ENCODE measurements at places on chromosomes 13 and 19. TPM values are rescaled to one million over a fixed set of nuclear protein-coding genes. Genes with fewer than 3 reads are reported as not detected.

DNA sequence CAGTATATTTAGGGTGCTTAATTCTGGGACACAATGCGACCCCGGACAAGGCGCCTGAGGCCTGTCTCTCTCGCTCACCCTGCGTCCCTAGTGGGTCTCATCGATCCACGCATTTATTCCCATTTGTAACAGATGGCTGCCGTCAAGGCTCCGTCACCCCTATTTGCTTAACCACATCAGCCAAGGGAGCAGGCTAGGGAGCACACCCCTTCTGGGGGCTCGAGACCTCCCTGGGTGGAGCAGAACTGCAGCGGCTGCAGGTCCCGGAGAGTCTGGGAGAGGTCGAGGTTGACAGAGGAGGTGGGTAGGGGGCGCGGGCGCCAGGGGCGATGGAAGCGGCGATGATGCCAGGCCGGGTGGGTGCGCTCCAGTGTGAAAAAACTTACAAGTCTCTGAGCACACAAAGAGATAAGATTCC lies 507 bp downstream of the ALG5 start:
- no peaks in the 10 kb centered on the region for H3K27me3 ChIP-seq
- H3K27ac ChIP-seq, result peak overlapping the region; percentile 89
- H3K4me1 ChIP-seq, result peaks cover 14% of the 10 kb centered on the region

DNA sequence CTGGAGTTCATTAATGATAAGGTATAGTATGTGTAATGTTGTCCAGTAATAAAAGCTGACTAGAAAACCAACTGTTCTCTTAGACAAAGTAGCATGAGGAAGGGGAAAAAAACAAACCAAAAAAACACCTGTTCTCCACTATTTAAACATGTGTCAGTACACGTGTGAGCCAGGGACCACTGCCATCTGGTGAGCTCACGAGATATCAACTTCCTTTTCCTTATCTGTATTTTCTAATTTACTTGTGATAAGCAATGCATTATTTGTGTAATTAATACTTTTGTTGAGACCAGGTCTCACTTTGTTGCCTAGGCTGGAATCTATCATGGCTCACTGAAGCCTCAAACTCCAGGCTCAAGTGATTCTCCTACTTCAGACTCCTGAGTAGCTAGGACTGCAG lies 4.3 kb upstream of the SIX5 start:
- no peaks in the 10 kb centered on the region for H3K27me3 ChIP-seq
- no peak for DNase-seq
- no peak overlapping the region for H3K4me3 ChIP-seq

GRCh38 chr13:50318887-50319286 lies 303.6 kb downstream of the KCNRG start:
- H3K27me3 ChIP-seq, result no peaks in the 10 kb centered on the region
- H3K36me3 ChIP-seq, result no peaks in the 10 kb centered on the region
- peaks cover 18% of the 10 kb centered on the region for H3K4me1 ChIP-seq
- DNase-seq, result no peak
- peak overlapping the region; percentile 93 for H3K27ac ChIP-seq
- H3K4me3 ChIP-seq, result no peak overlapping the region

ATP8B3 gene
- total RNA-seq, result 1.4 TPM

DNA sequence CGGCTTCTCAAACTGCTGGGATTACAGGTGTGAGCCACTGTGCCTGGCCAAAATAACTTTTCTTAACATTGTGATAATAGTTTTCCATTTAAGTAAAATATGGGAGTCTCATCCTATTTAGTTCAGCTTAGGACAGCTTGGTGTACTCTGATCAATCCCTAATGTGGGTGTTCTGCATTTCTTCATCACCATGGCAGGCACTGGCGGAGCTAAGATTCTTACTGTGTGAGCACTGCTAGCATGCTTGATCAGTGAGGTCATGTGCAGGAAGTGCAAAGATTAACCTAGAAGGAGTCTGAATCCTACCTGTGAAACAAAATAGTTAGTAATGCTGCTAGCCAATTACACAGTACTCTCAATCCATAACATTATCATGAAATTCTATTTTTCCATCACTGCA lies 1684.2 kb upstream of the SLC10A2 start:
- H3K4me3 ChIP-seq, result no peak overlapping the region
- H3K27me3 ChIP-seq, result no peaks in the 10 kb centered on the region
- no peaks in the 10 kb centered on the region for H3K4me1 ChIP-seq
- peak; percentile 54 for DNase-seq

- DNase-seq, result no peak
- H3K4me1 ChIP-seq, result no peaks in the 10 kb centered on the region
- H3K4me3 ChIP-seq, result no peak overlapping the region
Measured at GRCh38 chr13:32086791-32087441, 55.3 kb downstream of the FRY start.

GRCh38 chr13:41008349-41008980 lies 10.7 kb downstream of the ELF1 start:
- H3K36me3 ChIP-seq, result no peaks in the 10 kb centered on the region
- peak overlapping the region; percentile 51 for H3K27ac ChIP-seq
- peaks cover 40% of the 10 kb centered on the region for H3K4me1 ChIP-seq
- no peaks in the 10 kb centered on the region for H3K27me3 ChIP-seq

CATSPERD gene
- total RNA-seq, result not detected

DNA sequence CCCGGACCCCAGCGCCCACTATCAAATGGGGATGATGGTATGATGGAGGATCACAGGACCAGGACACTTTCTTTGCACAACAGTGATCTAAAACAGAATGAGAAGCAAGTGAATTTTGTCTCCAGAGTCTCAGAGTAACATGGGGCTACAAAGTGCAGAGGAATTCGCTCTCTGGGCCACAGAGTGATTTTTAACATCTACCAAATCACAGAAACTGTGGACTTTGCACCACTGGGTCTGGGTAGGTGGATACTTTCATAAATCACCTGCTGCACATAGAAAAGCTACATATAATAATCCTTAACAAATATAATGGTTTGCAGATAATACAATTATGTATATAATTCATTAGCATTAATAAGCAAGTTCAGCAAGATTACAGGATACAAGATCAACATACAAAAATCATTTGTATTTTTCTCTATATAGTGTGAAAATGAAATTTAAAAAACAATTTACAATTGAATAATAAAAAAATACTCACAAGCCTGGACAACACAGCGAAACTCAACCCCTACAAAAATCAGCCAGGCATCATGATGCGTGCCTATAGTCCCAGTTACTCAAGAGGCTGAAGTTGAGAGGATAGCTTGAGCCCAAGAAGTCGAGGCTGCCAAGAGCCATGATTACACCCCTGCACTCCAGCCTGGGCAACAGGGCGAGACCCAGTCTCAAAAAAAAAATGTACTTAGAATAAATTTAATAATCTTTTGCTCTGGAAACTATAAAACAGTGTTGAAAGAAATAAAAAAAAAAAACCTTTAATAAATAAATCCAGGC lies 60.3 kb upstream of the EEF1AKMT1 start:
- H3K27ac ChIP-seq, result no peak overlapping the region
- H3K4me3 ChIP-seq, result no peak overlapping the region
- H3K36me3 ChIP-seq, result no peaks in the 10 kb centered on the region
- no peaks in the 10 kb centered on the region for H3K27me3 ChIP-seq

DNA sequence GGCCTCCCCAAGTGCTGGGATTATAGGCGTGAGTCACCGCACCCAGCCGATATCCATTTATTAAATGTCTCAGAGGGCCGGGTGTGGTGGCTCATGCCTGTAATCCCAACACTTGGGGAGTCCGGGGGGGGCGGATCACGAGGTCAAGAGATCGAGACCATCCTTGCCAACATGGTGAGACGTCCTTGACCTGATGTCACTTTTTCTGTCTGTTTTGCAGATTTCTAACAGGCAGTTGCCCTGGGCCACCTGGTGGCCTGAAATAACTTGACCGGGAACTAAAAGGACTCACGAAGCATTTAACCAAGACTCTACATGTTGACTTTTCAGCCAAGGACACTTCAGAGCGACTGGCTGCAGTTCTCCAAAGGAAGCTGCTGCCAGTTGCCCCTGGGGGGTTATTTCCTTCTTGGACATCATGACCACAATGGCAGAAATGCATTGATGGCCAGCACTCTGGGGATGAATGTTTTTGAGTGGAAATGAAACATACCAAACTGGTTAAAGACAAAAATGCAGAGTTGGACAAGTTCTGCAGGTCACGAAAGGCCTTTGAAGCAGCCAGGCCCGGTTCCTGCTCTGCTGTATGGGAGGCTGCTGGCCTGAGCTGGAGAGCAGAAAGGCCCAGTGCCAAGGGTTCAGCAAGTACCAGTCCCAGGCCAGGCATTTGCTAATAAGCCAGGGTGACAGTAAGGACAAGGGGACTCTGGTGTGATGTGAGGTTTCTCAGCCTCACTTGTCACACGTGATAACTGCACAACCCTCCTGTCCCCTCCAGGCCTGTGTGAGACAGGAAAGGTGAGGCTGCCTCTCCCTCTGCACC lies 8.3 kb downstream of the ZNF837 start:
- no peak overlapping the region for H3K4me3 ChIP-seq
- H3K36me3 ChIP-seq, result no peaks in the 10 kb centered on the region
- H3K27ac ChIP-seq, result no peak overlapping the region
- no peaks in the 10 kb centered on the region for H3K4me1 ChIP-seq
- H3K27me3 ChIP-seq, result no peaks in the 10 kb centered on the region
- DNase-seq, result no peak

SPACA4 gene
- not detected for total RNA-seq

- H3K4me3 ChIP-seq, result no peak overlapping the region
- no peaks in the 10 kb centered on the region for H3K36me3 ChIP-seq
- H3K4me1 ChIP-seq, result no peaks in the 10 kb centered on the region
- no peak for DNase-seq
Measured at GRCh38 chr13:81686877-81687276, 1346.0 kb upstream of the SPRY2 start.

- no peaks in the 10 kb centered on the region for H3K27me3 ChIP-seq
- H3K27ac ChIP-seq, result no peak overlapping the region
- no peak for DNase-seq
- H3K4me1 ChIP-seq, result no peaks in the 10 kb centered on the region
Measured at GRCh38 chr13:85974608-85975366, 175.6 kb upstream of the SLITRK6 start.

DNA sequence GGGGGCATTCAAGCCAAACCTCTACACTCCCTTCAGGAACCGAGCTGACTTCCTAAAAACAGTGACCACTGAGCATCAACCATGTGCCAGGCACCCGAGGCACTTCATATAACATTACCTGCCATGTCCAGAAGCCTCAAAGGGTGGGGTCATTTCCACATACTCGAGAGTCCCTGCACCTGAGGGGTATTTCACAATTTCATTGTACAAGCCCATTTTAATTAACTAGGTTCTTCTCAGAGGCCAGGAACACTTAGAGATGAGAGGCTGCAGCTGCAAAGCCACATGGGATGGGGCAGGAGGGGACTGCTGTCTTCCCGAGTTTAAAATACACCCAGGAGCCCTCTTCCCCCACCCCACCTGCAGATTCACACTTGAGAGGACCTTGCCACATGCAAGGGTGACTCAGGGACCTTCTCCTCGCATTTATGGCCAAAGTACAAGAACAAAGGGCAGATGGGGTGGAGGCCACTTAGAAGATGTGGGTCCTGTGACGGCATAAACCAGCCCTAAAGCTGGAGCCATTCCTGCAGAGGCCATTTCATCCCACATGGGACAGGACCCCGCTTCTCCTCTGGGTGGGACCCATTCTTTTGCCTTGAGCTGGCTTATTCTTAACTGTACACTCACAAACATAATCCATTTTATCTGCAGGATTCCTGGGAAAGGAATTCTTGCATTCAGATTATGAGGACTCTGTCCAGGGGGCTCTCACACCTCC lies 43.9 kb downstream of the RAB20 start:
- H3K36me3 ChIP-seq, result no peaks in the 10 kb centered on the region
- peak overlapping the region; percentile 76 for H3K27ac ChIP-seq
- DNase-seq, result peak; percentile 49
- peaks cover 18% of the 10 kb centered on the region for H3K4me1 ChIP-seq
- no peaks in the 10 kb centered on the region for H3K27me3 ChIP-seq
- H3K4me3 ChIP-seq, result no peak overlapping the region

DHDH gene
- 0.72 TPM for total RNA-seq

- peak overlapping the region; percentile 48 for H3K4me3 ChIP-seq
- DNase-seq, result peak; percentile 81
- no peak overlapping the region for H3K27ac ChIP-seq
Measured at GRCh38 chr19:11673608-11674041, 65.1 kb downstream of the ZNF823 start.

GRCh38 chr19:1992759-1993260 lies 22.7 kb downstream of the BTBD2 start:
- no peaks in the 10 kb centered on the region for H3K27me3 ChIP-seq
- H3K4me3 ChIP-seq, result no peak overlapping the region
- H3K4me1 ChIP-seq, result no peaks in the 10 kb centered on the region
- H3K27ac ChIP-seq, result no peak overlapping the region

ZNF20 gene
- 4.7 TPM for total RNA-seq

MEDAG gene
- total RNA-seq, result not detected

OR10H1 gene
- total RNA-seq, result not detected

MAP4K1 gene
- total RNA-seq, result 0.57 TPM

- H3K4me3 ChIP-seq, result no peak overlapping the region
- no peaks in the 10 kb centered on the region for H3K4me1 ChIP-seq
- H3K36me3 ChIP-seq, result no peaks in the 10 kb centered on the region
- no peak for DNase-seq
- no peak overlapping the region for H3K27ac ChIP-seq
Measured at GRCh38 chr13:97327506-97328221, 105.5 kb downstream of the MBNL2 start.

DNA sequence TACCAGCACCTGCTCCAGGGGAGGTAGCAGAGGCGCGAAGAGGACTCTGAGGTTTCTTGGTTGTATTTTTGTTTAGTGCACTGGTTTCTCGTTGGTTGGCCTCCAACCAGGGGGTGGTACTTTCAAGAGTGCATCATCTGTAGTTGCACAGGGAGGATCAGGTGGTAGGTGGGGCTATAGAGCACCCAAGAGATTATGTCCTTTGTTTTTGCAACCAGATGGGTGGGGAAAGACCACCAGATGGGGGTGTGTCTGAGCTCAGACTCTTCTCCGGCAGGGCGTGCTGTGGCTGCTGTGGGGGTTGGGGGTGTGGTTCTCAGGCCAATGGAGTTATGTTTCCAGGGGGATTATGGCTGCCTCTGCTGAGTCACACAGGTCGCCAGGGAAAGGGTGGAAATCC lies 254.4 kb upstream of the KLF12 start:
- no peak overlapping the region for H3K27ac ChIP-seq
- no peak for DNase-seq
- no peaks in the 10 kb centered on the region for H3K36me3 ChIP-seq
- H3K27me3 ChIP-seq, result no peaks in the 10 kb centered on the region

DNA sequence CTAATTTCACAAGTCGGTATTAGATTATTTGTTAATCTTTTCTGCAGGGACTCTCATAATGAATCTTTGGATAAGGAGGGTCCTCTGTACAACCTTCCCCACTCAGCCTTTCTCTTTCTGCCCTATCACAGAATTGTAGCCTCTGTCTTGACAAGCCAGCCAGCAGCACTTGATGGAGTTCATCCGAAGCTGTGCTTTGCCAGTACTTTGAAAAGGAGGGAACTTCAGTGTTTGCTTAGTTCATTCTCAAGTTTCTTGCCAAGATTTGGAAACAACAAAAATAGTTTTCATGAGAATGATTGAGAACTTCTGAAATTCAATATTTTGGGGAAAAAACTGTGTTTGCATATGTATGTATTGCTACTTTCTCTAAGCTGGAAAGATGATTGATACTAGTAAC lies 69.3 kb upstream of the HMGB1 start:
- H3K36me3 ChIP-seq, result no peaks in the 10 kb centered on the region
- no peaks in the 10 kb centered on the region for H3K4me1 ChIP-seq
- no peak overlapping the region for H3K4me3 ChIP-seq
- H3K27me3 ChIP-seq, result no peaks in the 10 kb centered on the region

GRCh38 chr13:75153834-75154233 lies 328.1 kb downstream of the TBC1D4 start:
- H3K27ac ChIP-seq, result no peak overlapping the region
- H3K4me1 ChIP-seq, result no peaks in the 10 kb centered on the region
- H3K4me3 ChIP-seq, result no peak overlapping the region
- H3K36me3 ChIP-seq, result no peaks in the 10 kb centered on the region
- no peak for DNase-seq

PTH2 gene
- total RNA-seq, result not detected
